ENCODE measurements at places on chromosomes 1 and 21.

GRCh38 chr1:15683345-15684039, 628 bp upstream of the PLEKHM2 start:
- no peak for DNase-seq

GRCh38 chr1:19617376-19617775, 26.7 kb upstream of the NBL1 start:
- no peak for DNase-seq

GRCh38 chr1:230246551-230246950, 179.5 kb downstream of the GALNT2 start:
- DNase-seq, result no peak

DNA sequence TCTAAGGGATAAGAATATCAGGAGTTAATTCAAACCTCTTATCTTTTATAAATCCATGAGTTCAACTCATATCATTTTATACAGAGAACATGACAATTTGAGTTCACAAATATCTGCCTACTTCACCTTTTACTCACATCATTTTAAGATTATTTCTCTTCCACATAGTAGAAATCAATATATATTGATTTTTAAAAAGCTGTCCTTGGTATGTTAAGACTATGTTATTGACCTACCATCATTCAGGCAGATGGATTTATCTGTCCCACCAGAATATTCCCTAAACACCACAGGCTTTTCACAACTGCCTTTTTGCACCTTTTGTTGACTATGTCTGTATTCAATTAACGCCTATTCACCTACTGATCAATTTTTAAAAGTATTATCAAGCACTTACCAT, 13.5 kb downstream of the DRAM2 start:
- DNase-seq, result no peak

GRCh38 chr1:54791880-54792522, 9.1 kb downstream of the TTC22 start:
- peak; percentile 84 for DNase-seq

- no peak for DNase-seq
Observed at GRCh38 chr1:3021233-3021671, at the start of gene ACTRT2. Gene ACTRT2 (plus strand): TSS chr1:3021467. CDS start chr1:3021687, 220 bp downstream.

DNA sequence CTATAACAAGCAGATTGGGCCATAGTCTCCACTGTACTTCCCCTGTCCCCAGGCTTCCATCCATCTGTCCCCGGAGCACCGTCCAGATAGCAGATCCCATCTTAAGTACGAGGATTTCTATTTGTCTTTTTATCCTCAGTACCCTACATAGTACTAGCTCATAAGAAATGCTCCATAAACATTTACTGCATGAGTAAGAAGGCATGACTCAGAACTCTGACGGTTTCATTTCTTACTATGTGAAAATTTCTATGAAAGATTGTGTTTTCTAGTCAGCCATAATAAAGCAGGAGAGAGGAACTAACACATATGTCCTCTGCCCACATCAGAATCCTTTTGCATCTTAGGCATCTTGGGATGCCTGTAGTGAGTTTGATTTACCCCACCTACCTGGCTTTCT, 49.5 kb downstream of the CHD1L start:
- DNase-seq, result peak; percentile 24

- no peak for DNase-seq
Observed at GRCh38 chr1:119396982-119397381, 18.0 kb upstream of the HSD3B2 start.

DNA sequence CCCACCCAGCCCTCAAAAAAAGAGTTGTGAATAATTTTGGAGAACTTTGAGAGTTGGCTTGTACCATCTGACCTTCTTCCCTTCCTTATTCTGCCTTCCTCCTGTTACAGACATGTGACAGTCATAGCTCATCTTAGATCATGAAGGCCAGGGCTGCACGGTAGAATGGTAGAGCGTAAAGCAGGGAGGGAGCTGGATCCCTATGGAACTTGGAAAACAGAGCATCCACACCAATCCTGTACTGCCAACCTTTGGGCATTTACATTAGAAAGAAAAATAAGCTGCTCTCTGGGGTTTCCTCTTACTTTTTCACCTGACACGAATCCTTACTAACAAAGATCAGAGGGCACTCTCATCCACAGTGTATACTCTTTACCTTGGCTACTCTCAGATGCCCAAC, 121.5 kb downstream of the GPR52 start:
- DNase-seq, result no peak

- DNase-seq, result no peak
Observed at GRCh38 chr1:168614235-168614634, 37.8 kb downstream of the XCL1 start.

DNA sequence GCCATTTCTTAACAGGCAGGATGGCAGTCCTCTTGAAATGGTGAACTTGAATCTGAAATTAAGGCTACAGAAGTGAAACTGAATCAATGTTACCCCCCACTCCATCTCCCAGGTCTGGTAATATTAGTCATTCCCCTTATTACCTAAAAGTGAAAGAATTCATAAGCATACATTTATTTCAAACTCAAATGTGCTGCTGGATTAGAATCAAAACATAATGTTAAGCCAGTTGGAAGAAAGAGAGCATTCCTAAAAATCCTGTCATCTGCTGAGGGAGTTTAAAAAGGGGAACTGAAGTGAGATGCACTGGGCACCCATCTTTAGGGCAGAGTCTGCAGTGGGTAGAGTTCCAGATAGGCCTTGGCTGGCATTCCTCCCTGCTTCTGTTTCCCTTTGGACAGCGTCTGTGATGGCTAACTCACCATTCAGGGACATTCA, 17.4 kb downstream of the KIAA0319L start:
- DNase-seq, result no peak

- DNase-seq, result peak; percentile 83
Observed at GRCh38 chr1:99969729-99970621, at the start of gene SLC35A3. Gene SLC35A3 (plus strand): TSS chr1:99969996. CDS start chr1:99993555, 23,559 bp downstream.

- no peak for DNase-seq
Observed at GRCh38 chr1:192357924-192358323, 41.1 kb downstream of the RGS21 start.

- DNase-seq, result no peak
Observed at GRCh38 chr1:162565460-162565859, 3.9 kb downstream of the UAP1 start.

DNA sequence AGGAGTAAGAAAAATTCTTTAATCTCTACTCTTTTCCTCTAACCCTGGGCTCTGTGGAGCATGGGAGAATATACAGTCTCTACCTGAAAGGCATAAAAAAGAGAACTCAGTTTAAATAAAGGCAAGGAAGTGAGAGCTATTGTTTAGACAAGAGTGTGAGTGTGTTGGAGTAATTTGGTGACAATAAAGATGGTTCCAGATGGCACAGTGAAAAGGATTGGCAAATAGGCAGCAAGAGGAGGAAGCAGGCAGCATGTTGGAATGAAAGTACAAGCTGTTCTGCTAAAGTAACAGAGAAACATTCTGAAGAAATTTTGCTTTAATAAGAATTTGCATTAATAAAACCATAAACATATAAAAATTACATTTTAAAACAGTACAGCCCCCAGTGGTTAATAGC, 163.4 kb downstream of the DNM3 start:
- no peak for DNase-seq

- peak; percentile 85 for DNase-seq
Observed at GRCh38 chr1:108643492-108644335, 17.2 kb downstream of the HENMT1 start.

DNA sequence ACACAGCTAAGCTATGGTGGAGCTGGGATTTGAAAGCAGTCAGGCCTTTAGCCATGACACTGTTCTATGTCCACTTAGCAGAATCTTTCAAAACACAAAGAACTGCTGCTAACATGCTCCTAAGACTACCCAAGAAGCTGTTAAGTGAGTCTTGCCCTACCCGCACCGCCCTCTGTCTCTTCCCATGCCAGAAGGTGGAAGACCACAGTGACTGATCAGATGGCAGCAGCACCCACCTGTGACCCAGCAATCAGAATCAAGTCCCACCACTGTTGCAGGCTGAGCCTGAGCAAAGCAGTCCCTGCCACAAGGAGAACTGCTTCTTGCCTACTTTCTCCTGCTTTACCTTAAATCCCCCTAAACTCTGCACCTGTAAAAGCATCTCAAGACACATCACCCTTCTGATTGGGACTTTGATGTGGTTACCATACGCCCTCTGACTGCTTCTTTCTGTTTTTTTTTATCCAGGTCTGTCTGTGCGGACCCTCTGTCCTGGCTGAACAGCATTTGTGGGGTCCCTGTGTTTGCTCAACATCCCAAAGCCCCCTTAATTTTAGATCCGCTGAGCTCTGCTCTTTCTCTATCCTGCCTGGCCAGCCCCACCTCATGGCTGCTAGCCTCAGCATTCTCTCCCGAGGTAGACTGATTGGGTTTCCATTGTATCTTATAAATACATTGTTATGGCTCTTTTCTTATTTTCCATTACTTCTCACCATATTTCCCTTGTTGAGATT, 16.0 kb downstream of the IRF2BP2 start:
- DNase-seq, result no peak

GRCh38 chr21:36847189-36847588, 119.3 kb downstream of the HLCS start:
- DNase-seq, result no peak

GRCh38 chr1:198778049-198778448, 139.2 kb downstream of the PTPRC start:
- DNase-seq, result peak; percentile 73

DNA sequence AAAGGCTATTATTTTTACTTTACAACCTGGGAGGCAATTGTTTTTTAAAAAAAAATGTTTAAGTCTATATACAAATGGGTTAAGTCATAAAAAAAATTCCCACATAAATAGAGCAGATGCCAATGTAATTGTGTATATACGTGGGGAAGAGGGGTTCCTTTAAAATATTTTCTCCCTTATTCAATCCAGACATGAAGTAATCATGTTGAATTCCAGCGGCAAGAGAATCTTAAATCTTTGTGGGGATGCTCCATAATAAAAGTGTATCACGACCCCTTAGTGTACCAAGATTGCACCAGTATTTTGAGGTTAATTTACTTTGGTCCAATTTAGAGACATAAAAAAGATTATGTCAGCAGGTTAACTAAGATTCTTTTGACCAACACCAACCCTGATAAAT, 62.1 kb downstream of the ARID4B start:
- DNase-seq, result no peak

DNA sequence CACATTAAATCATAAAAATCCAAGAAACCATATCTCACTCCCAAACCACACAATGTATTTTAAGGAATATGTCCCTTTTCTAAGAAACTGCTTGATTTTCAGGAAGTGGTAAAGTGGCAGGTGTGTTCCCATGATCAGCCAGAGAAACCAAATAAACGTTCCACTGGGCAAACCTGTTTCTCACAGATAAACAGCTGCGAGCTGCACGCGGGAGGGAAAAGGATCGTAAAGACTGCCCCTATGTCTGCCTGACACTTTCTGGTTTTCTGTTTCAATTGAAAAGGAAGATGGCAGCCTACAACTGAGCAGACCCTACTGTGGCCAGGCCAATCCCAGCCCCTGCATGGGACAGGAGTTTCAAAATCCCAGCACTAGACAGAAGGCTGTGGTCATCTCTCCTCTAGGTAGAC, 36.6 kb downstream of the HIVEP3 start:
- no peak for DNase-seq

DNA sequence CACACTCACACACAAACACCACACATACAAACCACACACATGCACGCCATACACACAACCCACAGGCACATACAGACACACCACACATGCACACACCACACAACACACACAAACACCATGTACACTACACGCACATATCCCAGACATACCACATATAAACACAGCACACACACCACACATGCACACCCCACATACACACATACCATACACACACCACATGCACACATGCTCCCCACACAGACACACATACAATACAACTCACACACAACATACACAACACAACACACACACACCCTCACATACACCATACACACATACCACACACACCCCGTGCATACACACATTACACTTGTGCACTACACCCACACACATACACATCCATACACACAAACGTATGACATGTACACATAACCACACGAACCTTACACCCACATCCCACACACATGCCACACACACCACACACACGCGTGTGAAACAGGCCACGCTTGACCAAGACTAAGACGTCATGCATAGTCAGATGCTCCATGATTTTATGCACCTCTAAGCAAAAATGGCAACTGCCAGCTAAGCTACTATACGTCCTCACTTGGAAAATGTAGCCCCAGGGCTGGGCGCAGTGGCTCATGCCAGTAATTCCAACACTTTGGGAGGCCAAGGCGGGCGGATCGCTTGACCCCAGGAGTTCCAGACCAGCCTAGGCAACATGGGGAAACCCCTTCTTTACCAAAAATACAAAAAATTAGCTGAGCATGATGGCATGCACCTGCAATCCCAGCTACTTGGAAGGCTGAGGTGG, 77.4 kb upstream of the TMPRSS2 start:
- no peak for DNase-seq

DNA sequence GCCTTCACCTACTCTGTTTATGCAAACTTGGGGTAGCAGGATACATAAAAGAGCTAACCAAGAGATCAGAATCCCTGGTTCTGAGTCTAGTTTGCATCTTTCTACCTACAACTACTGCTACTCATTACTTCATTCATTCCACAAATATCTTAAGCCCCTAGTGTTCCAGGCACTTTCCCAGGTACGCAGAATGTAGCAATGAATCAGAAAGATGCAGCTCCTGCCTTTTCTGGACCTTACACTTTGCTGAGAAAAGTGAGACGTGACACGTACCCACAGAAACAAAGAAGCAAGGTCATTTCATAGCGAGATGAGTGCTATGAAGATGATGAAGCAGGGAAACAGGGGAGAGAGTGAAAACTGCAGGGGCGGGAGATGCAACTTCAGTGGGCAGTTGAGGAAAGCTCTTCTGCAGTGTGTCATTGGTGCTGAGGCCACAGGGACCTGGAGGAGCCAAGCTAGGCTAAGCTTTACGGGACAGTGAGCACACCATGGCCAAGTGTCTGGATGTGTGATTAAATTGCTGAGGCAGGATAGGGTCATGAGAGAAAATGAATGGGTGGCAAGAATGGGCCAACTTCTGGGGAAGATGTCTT, 167.9 kb downstream of the TNFSF18 start:
- DNase-seq, result no peak

- no peak for DNase-seq
Observed at GRCh38 chr21:23732776-23733175, 1874.5 kb downstream of the MRPL39 start.

- no peak for DNase-seq
Observed at GRCh38 chr1:1080122-1080757, 6.1 kb upstream of the RNF223 start.

GRCh38 chr21:25133939-25134338, 473.3 kb downstream of the MRPL39 start:
- no peak for DNase-seq

DNA sequence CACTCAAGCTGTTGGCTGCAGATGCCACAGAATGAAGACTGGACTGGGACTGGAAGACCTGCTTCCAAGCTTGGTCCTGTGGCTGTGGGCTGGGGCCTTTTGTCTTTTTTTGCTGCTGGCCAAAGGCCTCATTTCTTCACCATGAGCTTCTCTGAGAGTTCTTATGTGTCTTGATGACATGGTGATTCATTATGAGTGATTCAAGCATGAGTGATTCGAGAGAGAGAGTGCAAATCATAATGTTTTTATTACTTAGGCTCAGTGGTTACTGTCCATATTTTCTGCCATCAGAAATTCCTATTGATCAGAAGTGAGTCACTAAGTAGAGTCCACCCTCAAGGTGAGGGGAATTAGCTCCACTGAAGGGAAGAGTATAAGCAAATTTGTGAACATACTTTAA, 94.0 kb downstream of the PCP4 start:
- DNase-seq, result no peak
